ENCODE measurements at places on chromosomes 7 and 10.

DNA sequence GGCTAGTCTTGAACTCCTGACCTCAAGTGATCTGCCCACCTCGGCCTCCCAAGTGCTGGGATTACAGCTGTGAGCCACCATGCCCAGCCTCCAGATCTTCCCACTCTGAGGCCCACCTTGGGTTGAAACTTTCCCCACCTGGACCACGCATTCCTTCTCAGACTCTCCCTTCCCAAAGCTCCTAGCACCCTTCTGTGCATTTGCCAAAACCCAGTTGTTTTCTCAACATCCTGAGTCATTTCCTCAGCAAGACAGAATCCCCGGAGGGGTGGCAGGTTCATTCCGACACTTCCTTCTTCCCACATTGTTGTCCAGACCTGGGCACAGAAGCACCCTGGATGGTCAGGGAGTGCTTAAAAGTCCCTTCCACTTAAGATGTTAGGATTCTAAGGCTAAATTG lies 28.9 kb downstream of the BAG3 start:
- no peak for DNase-seq

GRCh38 chr10:79167537-79167936 lies 98.8 kb downstream of the ZMIZ1 start:
- DNase-seq = no peak

DNA sequence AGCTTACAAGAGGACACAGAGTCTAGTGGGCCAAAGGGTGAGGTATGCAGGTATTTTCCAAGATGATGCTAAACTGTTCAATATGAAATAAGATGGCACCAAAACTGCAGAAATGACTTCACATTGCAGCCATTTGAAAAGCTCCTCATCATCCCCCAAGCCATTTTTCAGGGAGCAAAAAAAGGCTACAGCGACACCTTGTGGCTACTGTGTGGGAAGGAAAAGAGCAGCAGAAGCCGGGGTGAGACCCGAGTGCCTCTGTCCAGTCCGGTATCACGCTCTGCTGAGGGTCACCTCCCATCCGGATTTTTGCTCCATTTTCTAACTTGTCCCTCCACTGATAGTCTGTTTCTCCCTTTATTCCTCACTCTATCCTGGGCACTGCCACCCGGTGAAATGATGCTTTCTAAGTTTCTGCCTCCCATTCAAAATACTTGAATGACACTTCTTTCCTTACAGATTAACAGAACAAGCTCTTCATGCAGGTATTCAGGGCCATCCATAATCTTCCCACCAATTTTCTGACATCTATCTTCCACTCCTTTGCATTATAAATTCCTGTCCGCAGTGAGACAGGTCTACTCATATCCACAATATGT lies 220.2 kb downstream of the DGKI start:
- no peak for DNase-seq

GRCh38 chr10:110544958-110545537 lies 22.4 kb upstream of the SMC3 start:
- DNase-seq = no peak

DNA sequence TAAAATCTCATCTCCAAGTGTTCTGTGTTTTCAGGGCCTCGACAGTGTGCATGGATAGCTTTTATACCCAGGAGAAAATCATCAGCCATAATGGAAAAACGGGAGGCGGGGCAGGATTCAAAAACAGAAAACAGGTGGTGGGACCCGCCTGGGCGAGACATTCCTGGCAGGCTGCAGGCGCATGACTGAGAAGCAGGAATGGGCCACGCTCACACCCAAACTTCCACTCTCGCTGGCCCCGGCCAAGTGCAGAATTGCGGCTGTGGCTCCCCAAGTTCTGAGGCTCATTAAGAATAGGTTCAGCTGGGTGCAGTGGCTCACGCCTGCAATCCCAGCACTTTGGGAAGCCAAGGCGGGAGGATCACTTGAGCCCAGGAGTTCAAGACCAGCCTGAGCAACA lies 60.6 kb downstream of the C10orf143 start:
- DNase-seq = no peak

GRCh38 chr7:159051916-159052315 lies 92.8 kb downstream of the VIPR2 start:
- DNase-seq = no peak

- DNase-seq = no peak
Observed at GRCh38 chr7:149721084-149721601, 52.2 kb downstream of the ZNF467 start.

DNA sequence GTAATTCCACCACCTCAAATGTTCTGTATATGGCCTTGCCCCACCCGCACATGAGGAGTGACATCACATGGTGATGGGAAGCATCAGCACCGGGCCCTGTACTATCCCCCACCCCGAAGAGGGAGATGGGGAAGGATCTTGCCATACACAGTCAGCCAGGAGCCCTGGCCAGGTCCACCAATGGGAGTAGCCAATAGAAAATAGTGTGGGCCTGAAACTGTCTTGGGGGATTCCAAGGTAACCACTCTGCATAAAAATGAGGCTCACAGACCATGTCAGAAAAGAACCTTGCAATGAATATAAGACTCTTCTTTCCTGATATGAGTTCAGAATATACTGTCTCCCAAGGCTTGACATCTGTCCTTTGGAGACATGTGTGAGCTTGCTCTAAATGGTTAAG lies 51.1 kb downstream of the ADRB1 start:
- no peak for DNase-seq

GRCh38 chr7:104816537-104816936 lies 197.5 kb upstream of the KMT2E start:
- DNase-seq = no peak

DNA sequence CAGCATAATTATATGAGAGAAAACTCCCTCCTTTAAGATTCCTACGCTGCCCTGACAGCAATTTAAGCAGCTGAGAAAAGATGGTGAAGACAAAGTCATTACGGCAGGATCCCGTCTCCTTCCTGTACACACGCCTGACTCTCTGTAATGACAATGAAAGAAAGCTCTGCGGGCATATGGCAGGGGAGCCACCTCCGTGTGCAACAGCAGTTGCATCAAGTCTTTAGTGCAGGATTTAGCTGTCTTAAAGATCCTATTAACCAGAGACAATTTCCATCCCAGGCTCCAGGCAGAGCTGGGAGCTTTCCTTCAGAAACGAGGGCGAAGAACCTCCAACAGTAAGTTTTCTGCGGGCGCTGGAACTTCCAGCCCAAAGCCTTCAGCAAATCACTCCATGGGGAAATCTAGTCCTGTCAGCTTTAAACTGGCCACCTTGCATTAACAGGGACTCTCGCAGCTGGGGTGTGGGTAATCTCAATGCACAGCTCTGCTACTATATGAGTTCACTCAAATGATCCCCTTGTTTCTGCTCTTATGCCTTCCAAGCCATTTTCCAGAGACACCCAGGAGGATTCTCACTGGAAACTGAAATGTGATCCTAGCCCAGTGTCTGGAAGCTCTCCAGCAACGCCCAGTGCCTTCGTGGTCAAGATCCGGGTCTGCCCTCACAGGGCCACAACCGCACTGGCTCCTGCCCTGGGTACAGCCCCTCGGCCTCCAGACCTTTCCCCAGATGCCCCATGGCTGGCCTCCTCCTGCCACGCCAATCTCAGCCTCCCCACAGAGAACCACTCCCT lies 74.9 kb downstream of the CTBP2 start:
- DNase-seq = no peak

GRCh38 chr10:76257816-76258215 lies 826.4 kb downstream of the LRMDA start:
- DNase-seq = no peak

GRCh38 chr7:130695840-130696239 lies 9.5 kb upstream of the TSGA13 start:
- no peak for DNase-seq

DNA sequence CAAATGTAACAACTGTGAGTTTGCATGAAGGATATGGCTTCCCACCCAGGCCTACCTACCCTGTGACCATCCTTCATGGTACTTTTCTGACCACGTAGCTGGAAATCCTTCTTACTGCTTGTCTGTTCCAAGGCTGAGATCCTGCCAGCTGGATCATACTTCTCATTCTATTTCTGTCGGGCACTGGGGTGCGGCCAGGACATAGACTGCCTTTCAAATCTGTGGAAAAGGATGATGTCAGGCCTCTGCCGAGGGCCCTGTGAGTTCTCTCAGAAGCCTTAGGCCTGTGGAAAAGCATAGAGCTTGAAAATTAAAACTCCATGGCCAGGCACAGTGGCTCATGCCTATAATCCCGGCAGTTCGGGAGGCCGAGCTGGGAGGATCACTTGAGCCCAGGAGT lies 10.0 kb downstream of the VWC2 start:
- DNase-seq = no peak

DNA sequence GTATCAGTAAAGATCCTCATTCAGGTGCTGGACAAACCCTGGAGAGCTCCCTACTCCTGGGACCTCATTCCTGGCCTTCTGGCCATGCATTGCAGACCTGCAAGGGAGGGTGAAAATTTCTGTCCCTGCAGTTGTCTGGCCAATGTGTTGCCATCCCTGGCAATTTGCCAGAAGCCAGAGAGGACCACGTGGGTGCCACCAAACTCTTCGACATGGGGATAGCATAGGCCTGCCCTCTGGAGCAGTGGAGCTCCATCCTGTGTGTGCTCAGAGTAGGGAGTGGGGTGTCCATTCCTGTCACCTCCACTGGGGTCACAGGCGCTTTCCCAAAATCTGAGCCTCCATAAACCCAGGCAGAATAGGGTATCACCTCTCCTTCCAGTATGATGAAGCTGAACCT lies 31.2 kb downstream of the DMBT1 start:
- no peak for DNase-seq

- no peak for DNase-seq
Observed at GRCh38 chr7:8379264-8379663, 54.1 kb upstream of the NXPH1 start.

GRCh38 chr7:134473861-134474291 lies 15.0 kb upstream of the AKR1B1 start:
- DNase-seq = no peak

DNA sequence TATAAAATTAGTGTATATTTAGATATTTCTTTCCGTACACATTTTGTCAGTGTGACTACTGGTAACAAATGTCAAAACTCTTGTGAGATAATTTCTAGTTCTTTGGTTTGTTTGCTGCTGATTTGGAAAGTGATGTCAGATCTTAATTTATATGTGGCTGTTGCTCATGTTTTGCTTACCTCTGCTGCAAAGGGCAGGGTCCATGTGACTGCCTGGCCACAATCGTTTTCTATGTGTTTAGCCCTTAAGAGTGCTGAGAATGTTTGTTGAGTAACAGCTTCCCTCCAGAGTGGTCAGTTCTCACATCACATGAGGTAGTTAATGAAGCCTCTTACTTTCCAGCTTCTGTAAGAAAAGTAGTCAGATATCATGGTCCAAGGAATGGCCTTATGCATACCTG lies 4.2 kb downstream of the NRBF2 start:
- no peak for DNase-seq

- no peak for DNase-seq
Observed at GRCh38 chr7:120060875-120061274, 212.1 kb upstream of the KCND2 start.

GRCh38 chr7:24812305-24812945 lies 55.2 kb upstream of the GSDME start:
- peak; percentile 33 for DNase-seq

- no peak for DNase-seq
Observed at GRCh38 chr10:10803278-10803677, 214.4 kb upstream of the CELF2 start.

- DNase-seq = no peak
Observed at GRCh38 chr10:103820101-103821062, 35.0 kb downstream of the SH3PXD2A start.

DNA sequence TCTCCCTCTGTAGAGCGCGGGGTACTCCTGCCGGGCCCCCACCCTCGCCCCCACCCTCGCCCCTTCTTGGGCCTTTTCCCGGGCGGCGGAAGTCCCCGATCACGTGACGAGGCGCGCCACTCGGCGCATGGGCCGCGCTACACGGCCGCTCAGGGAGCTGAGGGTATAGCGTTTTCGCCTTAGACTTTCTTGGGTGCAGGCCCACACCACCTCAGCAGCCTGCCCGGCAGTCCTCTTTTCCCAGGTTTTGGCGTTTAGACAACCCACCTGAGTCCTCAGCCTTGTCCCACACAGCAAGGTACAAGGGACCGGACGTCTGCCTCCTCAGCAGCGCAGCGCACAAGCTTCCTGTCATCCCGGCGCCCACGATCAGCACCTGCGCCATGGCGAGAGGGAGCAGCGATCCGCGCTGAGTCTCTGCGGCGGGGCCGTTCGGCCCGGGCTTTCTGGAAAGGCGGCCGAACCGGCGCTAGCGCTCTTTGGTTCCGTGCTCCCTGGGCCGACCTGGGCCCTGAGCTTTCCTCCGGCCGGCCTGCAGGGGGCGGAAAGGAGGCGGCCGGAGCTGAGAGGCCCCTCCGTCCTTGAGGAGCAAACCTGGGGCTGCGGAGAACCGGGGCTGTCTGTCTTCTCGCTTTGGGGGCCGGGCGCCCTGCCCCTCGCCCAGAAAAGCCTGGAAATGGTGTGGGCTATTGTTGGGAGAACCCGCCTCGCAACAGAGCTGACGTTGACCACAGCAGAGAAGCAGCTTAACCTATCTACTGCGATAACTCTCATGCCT lies at the start of gene RNLS:
TSS of gene RNLS (minus strand) at position 513 of the 778 bp plus-strand sequence.
- DNase-seq = peak; percentile 50

DNA sequence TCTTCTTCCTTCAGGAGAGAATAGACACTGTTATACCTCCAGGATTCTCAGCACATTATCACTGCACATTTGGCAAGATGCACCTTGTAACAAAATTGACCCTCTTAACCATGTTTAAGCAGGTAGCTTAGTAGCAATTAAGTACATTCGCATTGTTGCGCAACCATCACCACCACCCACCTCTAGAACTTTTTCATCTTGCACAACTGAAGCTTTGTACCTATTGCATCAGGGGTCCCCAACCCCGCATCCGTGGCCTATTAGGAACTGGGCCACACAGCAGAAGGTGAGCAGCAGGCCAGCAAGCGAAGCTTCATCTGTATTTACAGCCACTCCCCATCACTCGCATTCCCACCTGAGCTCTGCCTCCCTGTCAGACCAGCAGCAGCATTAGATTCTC lies 29.9 kb upstream of the SMURF1 start:
- DNase-seq = no peak

DNA sequence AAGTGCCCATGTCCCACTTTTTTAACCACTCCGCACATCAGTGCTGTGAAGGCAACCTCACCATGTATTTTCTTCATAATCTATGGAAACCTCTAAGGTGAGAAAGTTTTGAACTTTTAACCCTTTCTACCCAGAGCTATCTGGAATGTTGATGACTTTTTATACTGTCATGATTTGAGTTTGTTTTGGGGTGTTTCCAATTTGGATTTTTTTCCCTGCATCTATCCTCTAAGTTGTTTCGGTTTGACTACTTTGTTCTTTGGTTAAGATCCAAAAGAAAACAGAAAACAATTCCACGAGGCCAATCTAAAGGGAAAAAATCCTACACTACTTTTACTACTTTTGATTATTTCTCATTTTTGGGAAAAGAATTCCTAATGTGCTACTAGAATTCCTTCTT lies 279.7 kb downstream of the USP6NL start:
- no peak for DNase-seq

GRCh38 chr10:120929166-120929565 lies 78.0 kb downstream of the WDR11 start:
- DNase-seq = no peak

GRCh38 chr7:21618706-21619105 lies 75.9 kb downstream of the DNAH11 start:
- DNase-seq = no peak

GRCh38 chr7:27678617-27679260 lies 16.1 kb upstream of the HIBADH start:
- DNase-seq = no peak

All from activated CD8-positive, alpha-beta memory T cell treated with anti-CD3 and anti-CD28 coated beads for 1 hour (primary cell).